Activated T-cell treated with anti-CD3 and anti-CD28 coated beads, Interleukin-2, amount 50 U/mL, for 4 hours (primary cell): ENCODE measurements at places on chromosomes 4 and X. TPM values are rescaled to one million over a fixed set of nuclear protein-coding genes. Genes with fewer than 3 reads are reported as not detected.
A peak's percentile ranks its signal among the peaks of the same experiment; 100 is the strongest.

The NDST3 gene
- not detected for total RNA-seq

The APOO gene
- 36.7 TPM for total RNA-seq

The NEIL3 gene
- 1.2 TPM for total RNA-seq

The GPM6B gene
- 0.10 TPM for total RNA-seq

The CCDC160 gene
- not detected for total RNA-seq

The APLN gene
- total RNA-seq: 0.11 TPM

The IL3RA gene
- 0.76 TPM for total RNA-seq

The HS3ST1 gene
- 0.03 TPM for total RNA-seq

The GPRASP1 gene
- 2.5 TPM for total RNA-seq

The FGB gene
- total RNA-seq: 1.9 TPM

GRCh38 chr4:36651253-36651652, 369.8 kb downstream of the DTHD1 start:
- no peak for DNase-seq

DNA sequence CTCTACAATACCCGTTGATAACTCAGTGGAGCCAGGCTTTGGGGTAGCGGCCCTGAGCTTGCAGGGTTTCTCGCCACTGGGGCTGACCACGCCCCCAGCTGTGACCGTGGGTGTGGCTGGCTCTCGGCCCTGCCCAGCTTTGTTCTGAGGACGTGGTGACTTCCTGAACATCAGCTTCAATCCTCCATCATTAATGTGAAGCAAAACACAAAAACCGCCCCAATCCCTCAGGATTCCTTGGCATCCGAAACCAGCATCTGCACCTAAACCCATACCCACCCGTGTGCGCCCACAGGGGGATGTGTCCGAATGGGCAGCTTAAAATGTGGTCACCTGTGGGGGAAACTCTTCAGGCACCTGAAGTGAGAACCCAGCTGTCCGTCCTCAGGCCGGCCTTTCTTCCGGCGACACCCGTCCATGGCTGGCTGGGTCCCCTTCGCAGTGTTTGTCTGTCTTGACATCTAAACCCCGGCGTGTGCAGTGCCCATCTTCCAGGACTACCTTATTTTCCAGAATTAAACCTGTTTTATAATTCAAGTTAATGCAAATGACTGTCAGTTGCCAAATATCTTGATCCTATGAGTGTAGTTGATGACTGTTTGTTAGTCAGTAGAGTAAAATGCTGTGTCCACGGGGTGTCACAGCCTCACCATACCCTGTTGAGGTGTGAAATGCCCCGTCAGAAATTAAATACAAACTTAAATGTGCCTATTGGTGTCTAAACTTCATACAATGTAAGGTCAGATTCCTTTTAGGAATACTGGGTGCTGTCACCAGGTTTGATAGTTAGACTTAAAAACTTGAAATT, 27.3 kb downstream of the NELFA start:
- no peak for DNase-seq

DNA sequence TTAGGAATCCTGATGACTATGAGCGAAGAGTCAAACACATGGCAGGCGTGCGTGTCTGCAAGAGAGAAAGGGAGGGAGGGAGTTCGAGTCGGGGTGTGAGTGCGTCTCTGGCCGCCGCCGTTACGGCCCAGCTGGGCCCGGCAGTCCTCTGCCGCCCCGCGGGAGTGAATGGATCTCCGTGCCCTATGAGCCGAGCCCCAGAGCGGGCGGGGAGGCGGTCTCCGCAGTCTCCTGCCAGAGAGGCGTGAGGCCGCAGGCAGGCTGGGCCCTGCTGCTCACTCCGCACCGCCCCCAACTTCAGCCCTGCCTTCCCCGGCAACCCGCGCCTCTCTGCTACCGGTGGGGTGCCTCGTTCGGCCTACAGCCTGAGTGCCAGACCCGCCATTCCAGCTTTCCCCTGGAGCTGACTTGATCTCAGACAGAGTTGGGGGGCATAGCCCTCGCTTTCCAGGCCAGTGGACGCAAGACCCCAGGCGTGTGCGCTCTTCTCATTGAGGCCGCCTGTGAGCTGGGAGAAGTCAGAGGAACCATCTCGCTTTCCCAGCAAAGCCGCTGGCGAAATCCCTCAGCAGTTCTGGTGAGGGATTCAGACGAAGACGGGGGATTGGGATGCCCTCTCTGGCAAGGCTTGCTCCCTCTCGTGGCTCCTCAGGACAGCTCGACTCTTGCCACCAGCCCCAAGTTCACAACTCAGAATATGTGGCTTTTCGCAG, 1.4 kb downstream of the SLC16A2 start:
- no peak for DNase-seq

DNA sequence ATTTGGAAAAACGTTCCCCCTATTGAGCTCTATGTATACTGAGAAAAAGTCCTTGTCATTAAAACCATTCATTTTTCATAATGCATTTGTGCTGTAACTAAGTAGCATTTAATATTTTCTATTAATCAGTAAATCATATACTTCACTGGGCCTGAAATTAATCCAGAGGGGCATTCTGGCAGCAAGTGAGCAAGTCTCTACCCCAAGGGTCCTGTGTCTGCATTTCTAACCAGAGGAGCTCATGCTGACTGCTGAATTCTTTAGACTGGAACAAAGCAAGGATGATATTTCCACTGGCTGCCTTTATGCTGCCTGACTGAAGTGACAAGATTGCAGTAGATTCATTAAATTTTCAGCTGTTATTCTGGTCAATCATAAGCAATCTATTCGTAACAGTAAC, 246.5 kb downstream of the SLITRK2 start:
- no peak for DNase-seq

- no peak for DNase-seq
Observed at GRCh38 chr4:76091052-76091451, 16.5 kb downstream of the ART3 start.

DNA sequence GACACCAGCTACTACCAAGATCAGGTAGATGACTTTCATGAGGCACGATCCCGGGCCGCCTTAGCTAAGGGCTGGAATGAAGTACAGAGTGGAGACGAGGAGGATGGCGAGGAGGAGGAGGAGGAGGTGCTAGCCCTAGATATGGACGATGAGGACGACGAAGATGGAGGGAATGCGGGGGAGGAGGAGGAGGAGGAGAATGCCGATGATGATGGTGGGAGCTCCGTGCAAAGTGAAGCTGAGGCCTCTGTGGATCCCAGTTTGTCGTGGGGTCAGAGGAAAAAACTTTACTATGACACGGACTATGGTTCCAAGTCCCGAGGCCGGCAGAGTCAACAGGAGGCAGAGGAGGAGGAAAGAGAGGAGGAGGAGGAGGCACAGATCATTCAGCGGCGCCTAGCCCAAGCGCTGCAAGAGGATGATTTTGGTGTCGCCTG, 481 bp downstream of the UTP3 start:
- DNase-seq: no peak

GRCh38 chrX:130027569-130027968, 45.1 kb downstream of the BCORL1 start:
- DNase-seq: no peak

DNA sequence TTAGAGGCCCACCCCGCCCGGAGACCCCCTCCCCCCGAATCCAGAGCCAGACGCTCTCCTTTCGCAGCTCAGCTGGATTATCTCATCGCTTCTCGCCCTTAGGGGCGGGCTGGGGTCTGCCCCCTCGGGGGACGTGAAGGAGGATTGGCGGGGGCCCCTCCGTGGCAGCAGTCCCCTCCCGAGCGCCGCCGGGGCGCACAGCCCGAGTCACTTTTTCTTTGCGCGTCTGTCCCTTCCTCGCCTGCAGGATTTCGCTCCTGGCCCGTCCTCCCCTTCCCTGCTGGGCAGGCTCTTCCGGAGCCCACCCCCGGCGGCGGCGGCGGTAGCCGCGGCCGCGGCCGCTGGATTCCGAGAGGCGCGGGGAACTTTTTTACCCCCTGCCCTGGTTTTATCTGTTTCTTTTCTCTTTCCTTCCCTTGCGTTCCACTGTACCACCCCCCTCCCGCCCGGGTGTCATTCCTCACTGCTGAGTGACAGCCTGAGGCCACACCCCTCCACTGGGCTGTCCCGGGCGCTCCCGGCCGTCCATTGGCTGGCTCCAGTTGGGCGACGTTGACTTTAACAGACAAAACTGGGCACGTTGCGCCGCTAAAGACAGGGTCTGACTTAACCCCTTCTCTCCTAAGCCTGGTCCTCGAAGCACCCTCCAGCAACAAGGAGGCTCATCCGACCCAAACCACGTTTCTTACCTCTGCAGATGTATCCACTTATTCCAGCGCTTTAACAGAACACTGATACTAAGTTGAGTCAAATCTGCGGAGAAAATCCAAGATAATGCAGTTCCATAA, 492 bp upstream of the NKX3-2 start:
- DNase-seq: no peak

DNA sequence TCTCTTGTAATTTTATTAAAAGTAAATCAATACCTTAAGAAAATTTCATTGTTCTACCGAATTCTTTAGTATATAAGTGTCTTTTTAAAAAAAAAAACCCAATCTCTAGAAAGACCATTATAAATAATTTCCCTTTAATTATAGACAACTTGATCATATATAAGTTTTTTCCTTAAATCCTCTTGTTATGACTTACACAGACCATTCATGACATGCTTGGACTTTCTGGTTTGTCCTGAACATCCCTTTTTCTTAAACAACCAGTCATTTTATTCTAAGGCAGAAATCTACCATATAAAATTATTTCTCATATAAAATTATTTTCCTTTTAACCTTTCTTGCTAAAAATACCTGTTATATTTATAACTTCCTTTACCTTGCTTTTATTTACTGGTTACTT, 15.4 kb upstream of the FHDC1 start:
- no peak for DNase-seq

- no peak for DNase-seq
Observed at GRCh38 chr4:187276736-187277408, 553.2 kb upstream of the FAT1 start.

DNA sequence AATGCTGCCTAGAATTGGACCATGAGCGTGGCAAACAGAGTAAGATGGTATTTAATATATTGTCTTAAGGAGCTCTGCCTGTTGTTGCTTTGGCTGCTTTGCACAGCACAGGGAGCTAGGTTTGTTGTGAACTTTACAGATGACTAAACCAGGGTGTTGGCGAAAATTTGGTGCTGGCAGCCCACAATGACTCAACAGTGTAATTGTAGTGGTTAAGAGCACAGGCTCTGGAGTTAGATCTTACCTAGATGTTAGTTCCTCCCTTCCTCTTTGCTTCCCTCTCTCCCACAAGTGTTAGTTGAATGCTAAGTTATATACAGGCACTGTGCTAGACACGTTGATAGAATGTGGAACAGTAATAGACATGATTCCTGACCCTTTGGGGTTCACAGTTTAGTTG, 128.9 kb upstream of the TRPC5 start:
- no peak for DNase-seq

DNA sequence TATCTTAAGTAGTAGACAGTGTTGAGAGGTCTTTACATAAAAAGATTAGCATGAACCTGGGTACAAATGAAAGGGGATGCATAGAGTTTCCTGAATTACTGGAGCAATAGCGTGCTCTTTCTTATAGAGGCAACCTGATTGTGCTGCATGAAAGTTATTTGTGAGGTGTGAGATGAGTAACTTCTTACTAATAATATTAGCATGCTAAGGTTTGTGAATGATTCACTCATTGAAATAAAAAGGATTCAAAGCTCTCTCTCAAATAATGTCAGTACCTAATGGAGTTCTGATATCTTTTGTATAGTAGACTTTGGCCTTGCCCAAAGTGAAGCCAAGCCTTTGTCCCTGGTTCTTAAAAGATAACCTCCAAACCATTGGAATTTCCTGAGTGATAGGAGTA, 131.0 kb upstream of the CXXC4 start:
- no peak for DNase-seq

DNA sequence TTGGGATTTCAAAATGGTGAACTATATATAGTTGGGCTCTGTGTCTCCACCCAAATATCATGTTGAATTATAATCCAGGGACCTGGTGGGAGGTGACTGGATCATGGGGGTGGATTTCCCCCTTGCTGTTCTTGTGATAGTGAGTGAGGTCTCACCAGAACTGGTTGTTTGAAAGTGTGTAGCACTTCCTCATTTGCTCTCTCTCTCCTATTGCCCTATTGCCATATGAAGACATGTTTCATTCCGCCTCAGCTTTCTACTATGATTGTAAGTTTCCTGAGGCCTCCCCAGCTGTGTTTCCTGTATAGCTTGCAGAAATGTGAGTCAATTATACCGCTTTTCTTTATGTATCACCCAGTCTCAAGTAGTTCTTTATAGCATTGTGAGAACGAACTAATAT, 545.6 kb downstream of the TRAM1L1 start:
- DNase-seq: no peak

DNA sequence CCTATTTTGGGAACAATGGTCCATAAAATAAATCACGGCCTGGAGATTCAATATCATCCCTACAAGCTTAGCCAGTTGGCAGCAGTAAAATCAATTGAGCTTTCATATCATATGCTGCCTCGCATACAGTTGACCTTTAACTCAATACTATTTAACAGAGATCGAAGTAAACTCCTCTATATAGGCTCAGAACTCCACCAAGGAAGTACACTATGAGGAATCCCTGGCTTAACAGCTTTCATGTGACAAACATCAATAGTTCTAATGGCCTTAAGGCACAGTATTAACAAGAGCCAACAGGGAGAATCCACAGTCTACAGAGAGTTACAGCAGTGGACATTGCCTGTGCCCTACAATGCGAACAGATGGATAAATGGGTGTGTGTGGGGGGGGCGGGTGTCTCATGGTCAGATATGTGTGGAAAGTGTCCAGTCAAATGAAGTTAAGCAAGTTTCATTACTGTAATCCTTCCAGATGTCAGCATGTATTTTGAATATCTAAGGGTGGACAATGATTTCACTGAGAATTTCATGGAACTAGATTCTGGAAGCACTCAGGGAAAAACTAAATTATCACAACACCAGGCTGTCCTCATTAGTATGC, 98.2 kb upstream of the FAM9B start:
- no peak for DNase-seq

DNA sequence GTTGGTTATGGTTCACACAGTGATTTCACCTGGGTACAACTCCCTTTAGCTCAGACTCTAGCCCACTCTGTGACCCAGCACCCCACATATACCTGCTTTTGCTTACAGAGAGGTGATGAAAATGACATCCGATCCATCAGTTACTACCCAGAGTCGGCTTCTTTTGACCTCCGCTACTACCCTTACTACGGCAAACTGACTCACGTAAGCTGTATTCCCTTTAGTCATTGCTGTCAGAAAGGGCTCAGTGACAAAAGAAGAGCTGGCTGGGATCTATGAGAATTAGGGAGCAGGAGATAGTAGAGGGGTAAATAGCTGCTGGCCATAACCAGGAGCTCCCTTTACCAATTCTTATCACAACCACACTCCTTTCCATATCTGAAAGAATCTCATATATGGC, 16.7 kb downstream of the ATP1B4 start:
- DNase-seq: no peak

GRCh38 chrX:34918091-34918736, 24.4 kb upstream of the FAM47B start:
- no peak for DNase-seq

GRCh38 chr4:47032405-47033106, 1.2 kb downstream of the GABRB1 start:
- DNase-seq: peak; percentile 15

- no peak for DNase-seq
Observed at GRCh38 chr4:169621731-169622492, 1.5 kb downstream of the CLCN3 start.

DNA sequence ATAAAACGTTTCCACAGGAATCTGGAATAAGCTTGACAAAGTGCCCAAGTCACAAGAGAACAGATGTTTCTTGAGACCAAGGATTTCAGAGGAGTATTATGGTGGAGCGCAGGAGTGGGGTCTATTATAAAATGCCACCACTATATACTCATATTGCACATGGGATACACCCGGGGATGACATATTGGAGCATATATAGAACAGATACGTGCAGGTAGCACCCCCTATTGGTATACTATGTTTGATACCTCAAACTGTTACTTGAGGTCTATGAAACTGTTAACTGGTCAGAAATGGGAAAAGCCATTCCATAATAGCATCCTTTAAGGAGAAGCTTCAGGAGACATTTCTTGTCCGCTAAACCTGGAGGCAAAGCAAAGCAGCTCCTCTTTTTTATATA, 86.0 kb downstream of the PCYT1B start:
- DNase-seq: no peak
